ENCODE measurements at places on chromosomes 5 and 9.

- no peak for DNase-seq
These were observed 190.9 kb upstream of the TUT7 start for GRCh38 chr9:86545090-86545489.

DNA sequence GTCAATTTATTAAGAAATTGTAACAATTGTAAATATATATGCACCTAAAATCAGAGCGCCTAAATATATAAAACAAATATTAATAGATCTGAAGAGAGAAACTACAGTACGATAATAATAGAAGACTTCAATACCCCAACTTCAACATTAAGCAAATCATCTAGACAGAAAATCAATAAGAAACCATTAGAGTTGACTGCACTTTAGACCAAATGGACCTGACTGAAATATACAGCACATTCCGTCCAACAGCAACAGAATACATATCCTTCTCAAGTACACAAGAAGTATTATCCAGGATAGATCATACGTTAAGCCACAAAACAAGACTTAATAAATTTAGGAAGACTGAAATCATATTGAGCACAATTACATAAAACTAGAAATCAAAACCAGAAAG, 208.7 kb downstream of the MED10 start:
- no peak for DNase-seq

DNA sequence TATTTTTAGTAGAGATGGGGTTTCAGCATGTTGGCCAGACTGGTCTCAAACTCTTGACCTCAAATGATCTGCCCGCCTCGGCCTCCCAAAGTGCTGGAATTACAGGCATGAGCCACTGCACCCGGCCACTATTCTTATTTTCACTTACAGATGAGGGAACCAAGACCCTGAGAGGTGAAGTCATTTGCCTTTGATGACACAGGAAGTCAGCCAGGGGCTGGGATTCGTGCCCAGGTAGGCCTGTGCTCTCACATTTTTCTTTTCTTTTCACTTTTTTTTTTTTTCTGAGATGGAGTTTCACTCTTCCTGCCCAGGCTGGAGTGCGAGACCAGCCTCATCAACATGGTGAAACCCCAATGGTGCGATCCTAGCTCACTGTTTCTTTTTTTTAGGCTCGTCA, 22.2 kb downstream of the ENG start:
- DNase-seq = no peak

DNA sequence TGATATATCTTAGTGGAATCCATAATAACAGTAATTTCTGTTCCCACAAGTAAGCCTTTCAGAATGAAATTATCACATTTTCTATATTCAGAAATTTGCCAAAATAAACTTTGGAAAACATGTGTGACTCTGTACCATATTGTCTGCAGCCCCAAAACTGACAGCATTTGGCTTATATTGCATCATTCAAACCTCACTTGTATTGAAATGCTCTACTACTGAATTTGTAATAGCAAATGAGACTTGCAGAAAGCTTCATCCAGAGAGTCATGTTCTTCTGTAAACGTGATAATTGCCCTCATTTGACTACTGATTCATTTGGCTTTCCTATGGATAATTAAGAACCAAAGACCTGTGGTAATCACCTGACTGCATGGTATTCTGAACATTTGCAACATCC, 1249.5 kb upstream of the CDH18 start:
- DNase-seq = no peak

DNA sequence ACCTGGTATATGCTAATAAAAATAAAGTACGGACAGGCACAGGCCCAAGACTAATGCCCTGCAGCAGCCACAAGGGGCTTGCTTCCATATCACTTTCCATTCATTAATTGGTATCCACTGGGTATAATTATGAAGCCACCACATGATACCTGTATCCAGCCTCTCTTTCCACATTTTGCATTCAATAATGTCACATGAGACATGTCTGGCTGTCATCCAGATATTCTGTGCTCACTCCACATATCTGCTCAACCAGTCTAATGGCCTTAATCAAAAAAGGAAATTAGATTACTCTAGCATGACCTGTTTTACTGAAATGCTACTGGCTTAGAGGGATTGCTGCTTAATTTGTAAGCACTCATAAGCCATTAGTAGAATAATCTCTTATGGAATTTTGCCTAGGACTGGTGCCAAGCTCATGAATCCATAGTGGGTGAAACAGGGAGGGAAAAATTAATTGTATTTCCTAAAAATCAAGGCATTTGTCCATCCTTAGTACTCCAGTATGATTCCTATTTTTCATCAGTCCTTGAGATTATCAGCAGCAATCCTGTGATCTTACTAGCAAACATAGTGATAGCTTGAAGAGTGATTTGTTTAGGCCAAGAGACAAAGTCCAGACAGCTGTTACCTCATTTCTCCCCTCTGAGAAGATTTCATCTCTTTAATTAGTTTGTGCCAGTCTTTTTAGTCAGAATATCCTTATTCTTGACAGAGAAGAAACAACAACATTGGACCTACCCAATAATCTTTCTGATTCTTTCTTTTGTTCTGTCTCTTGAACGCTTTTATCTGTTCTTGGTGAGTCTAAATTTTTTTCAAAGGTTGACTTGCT, 119.2 kb upstream of the ABCA1 start:
- DNase-seq = no peak

GRCh38 chr5:114789773-114790402, 379.8 kb downstream of the TRIM36 start:
- no peak for DNase-seq

- DNase-seq = no peak
These were observed 53.2 kb upstream of the GRIA1 start for GRCh38 chr5:153437251-153437650.

DNA sequence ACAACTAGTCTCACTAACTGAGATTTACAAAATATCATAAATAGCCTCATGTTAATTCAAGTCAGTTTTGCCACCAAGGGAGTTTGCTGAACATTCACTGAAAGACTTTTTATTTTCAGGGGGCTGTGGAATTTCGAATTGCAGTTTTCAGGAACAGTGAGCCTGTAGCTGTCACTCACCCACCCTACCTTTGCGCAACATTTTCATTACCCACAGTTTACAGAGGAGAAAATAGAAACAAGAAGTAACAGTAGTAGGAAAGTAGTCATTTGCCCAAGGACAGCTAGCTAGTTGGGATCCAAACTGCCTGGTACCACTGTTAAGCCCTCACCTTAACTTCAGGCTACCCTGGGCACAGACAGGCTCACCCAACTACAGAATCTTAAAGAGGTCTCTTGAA, 154.1 kb downstream of the ADAMTS12 start:
- no peak for DNase-seq

- no peak for DNase-seq
These were observed 1232.0 kb upstream of the CDH18 start for GRCh38 chr5:21219966-21220365.

GRCh38 chr5:17219006-17219422, 1.6 kb downstream of the BASP1 start:
- no peak for DNase-seq

DNA sequence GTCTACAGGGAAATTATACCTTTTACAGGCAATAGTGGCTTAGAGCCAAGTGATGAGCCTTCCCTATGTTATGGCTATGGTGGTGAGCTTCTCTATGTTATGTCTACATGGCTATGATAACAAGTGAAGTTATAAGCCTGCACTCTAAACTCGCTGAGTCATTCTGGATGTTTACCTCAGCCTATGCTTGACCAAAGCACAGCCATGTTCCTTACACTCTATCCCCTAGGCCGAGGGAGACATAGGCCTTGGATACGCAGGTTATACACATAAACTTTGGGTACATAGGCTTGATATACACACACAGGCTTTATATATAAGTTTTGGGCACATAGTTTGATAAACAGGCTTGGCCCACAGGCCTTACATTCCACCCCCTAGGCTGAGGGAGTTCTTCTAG, 13.8 kb downstream of the DMAC1 start:
- no peak for DNase-seq

GRCh38 chr5:116525674-116526073, 48.9 kb downstream of the SEMA6A start:
- no peak for DNase-seq
